ENCODE measurements at places on chromosomes 5 and 9. TPM values are rescaled to one million over a fixed set of nuclear protein-coding genes. Genes with fewer than 3 reads are reported as not detected.

DNA sequence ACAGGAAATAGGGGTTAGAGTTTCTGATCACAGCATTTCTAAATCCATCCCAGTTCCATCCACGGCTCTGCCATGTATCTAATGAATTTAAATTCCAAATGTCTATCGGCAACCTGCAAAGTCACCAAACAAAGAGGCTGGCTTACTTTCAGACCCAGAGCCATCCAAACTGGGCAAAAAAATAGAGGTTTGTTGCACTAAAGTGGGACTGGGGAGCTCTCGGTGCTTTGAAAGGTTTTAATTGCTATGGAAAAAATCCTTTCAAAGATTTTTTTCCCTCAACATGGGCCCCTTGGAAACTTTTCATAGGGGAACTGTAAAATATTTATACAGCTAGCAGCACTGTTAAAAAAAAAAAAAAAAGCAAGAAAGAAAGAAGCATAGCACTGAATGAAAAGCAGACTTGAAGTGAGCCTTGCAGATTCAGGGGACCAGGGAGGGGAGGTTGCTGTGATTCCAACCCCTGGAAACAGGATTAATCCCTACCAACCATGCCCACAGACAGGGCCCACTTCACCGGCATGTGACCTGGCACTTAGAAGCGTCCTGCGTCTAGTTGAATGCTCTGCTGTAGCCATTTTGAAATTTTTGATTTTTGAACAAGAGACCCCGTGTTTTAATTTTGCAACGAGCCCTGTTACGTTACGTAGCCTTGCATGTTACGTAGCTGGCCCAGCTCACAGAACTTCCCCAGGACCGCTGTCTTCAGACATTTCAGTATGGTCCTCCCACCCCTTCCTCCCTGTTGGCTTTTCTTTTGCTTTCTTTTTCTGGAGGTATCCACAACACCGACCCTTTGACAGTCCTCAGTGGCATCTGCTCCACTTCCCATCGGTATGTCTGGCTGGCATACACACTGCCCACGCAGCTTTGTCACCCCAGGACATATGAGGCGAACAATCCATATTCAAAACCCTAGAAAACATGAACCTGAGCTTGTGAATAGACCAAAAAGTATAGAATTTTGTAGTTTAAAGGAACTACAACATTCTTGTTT, 105.3 kb upstream of the NFIB start:
- DNase-seq = no peak

DNA sequence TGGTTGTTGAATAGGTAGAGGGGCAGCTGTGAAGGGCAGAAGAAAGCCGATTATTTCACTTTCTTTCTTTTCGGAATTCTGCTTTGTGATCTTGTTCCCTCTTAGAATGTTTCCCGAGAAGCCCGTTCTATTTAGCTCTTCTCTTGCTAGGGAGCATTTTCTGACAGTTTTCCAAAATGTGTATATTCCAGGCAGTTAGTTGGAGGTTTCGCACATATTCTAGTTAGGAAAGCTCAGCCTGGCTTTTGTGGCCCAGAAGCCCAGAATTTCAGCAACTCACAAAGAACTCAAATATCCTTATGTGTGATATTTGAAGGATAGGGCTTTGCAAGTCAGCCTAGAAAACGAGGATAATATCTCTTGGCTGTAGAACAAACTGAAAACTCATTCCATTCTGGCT, 461.0 kb upstream of the C9orf72 start:
- no peak for DNase-seq

DNA sequence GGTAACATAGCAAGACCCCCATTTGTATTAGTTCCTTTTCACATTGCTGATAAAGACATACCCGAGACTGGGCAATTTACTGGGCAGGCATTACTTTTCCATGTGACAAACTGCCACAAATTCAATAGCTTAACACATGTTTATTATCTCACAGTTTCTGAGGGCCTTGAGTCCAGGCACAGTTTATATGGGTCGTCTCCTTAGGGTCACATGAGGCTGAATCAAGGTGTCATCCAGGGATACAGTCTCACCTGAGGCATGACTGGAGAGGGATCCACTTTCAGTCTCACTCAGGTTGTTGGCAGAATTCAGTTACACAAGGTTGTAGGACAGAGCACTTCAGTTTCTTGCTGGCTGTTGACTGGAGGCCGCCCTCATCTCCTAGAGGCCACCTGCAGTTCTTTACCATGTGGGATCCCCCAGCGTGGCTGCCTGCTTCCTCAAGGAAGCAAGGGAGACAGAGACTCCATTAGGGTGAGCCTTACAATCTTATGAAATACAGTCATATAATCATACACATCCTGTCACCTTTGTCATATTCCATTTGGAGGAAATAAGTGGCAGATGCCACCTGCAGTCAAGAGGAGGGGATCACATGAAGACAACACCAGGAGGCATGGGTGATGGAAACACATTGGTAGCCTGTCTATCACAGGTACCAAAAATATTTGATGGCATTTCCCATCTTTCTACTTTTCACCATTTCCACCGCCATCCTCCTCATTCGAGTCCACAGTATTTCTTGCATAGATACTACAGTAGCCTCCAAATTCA, 15.1 kb upstream of the ERAP1 start:
- no peak for DNase-seq

GRCh38 chr5:136518814-136519213, 153.5 kb upstream of the TRPC7 start:
- DNase-seq = no peak

- no peak for DNase-seq
These were observed 4.5 kb downstream of the CORO2A start for GRCh38 chr9:98187926-98188325.

GRCh38 chr5:154721481-154722058, 33.6 kb upstream of the LARP1 start:
- DNase-seq = no peak

- DNase-seq = no peak
These were observed 439.1 kb upstream of the KIF2A start for GRCh38 chr5:61866930-61867329.

- DNase-seq = no peak
These were observed 138.4 kb downstream of the LHFPL2 start for GRCh38 chr5:78509884-78510769.

Gene CTXN3
- not detected for total RNA-seq

Gene MEGF10
- not detected for total RNA-seq

Gene NR4A3
- total RNA-seq = 51.3 TPM

Gene PAEP
- not detected for total RNA-seq

Measured in T-helper 17 cell (primary cell).